Memory B cell (primary cell): ENCODE measurements at places on chromosomes 1 and 21.

DNA sequence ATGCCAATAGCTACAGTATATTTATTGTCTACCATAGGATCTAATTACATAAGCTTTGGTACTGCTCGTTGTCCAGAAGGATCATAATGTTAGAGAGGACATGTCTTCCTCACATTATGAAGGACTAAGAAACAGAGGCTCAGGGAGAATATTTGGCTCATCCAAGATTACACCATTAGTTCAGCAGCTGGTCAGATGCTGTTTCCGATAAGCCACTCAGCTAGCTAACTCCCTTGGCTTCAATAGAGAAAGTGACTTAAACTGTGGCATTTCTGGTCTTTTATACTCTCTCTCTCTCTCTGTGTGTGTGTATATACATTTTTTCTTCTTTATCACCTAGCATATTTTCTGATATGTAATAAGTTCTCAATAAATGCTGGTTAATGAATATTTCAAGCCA lies 70.4 kb downstream of the DDR2 start:
- no peak for DNase-seq

DNA sequence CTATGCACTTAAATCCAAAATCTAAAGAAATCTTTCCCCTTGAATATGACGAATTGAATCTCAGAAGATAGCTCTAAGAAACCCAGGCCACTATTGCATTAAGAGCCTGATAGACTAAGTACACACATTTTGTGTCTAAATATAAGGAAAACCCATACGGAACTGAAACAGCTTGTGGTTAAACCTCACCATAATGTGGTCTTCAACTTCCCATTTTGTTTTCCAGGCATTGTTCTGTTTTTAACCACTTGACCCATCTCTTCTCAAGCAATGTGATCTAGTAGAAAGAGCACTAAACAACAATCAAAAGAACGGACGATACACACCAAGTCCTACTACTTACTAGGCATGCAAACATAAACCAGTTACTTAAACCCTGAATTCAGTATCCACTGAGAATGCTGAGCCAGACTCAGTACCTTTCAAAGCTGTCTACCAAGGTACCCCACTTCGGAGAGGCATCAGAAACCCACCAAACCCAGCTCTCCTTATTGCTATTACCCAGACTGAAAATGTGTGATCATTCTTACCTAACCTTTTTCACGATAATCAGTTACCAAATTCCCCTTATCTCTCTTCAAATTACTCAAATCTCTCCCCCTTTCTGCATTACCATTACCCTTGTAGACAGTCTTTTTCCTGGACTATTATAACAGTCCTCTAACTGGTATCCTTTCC lies 12.8 kb downstream of the OTUD7B start:
- peak; percentile 18 for DNase-seq

DNA sequence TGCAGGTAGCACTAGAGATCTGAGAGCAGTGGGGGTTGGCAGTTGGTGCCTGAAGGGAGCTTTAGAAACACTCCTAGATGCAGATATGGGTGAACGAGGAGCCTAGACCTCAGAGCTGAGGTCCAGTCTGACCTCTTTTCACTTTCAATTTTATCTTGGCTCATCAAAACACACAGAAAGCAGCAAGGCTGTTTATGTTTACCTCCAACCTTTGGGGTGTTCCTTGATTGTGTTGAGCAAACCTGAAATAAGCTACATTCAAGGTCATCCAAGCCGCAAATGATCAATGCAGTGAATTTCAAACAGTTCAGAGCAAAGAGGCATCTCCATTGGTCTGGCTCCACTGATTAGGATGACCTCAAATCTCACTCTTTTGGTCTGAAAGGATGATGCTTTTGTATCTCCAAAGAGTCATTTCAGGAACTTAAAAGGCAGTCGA lies 1.3 kb downstream of the LY9 start:
- DNase-seq, result peak; percentile 22

DNA sequence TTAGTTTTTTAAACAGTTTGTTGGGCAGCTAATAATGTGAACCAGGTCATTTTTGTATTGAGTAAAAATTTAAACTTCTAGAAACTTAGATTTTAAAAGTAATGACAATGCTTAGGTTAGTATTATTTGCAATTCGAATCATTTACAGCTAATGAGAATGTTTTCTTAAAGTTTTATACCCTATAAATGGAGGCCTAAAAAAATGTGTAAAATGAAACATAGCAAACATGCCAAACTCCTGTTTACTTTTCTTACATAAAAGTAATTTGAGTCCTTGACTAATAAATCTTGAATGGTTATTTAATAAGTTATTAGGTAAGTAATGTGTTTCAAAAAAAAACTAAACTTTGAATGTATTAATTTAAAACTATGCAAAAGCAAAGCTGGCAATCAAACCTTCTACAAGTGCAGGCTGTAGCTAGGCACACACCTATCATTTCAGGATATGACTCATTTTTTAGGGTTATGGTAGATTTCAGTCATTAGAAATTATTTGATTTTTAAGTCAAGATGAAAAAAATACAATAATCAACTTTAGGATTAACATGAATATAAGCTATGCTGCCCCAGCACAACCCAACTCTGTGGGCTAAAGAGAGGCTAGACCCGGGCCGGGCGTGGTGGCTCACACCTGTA lies 41.5 kb downstream of the CLSTN1 start:
- no peak for DNase-seq

GRCh38 chr1:99465176-99465900 lies 180.6 kb upstream of the PALMD start:
- DNase-seq, result no peak

- peak; percentile 25 for DNase-seq
These were observed 7.6 kb downstream of the TTF2 start for GRCh38 chr1:117067533-117068370.

DNA sequence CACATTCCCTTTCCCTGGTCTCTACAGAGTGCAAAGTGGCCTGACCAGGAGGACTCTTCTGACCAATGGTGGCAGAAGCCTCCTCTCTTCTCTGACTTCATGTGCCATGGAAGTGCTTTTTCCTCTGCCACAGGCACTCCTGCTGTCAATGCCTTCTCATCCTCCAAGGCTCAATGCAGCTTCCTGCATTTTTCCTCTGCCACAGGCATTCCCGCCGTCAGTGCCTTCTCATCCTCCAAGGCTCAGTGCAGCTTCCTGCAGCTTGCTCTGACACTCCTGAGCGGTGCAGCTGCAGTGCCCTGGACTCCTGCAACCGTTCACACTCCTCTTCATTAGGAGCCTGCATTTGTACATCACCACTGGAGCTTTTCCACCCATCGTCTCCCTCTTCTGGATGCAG lies 4.7 kb upstream of the ADARB1 start:
- DNase-seq, result no peak

DNA sequence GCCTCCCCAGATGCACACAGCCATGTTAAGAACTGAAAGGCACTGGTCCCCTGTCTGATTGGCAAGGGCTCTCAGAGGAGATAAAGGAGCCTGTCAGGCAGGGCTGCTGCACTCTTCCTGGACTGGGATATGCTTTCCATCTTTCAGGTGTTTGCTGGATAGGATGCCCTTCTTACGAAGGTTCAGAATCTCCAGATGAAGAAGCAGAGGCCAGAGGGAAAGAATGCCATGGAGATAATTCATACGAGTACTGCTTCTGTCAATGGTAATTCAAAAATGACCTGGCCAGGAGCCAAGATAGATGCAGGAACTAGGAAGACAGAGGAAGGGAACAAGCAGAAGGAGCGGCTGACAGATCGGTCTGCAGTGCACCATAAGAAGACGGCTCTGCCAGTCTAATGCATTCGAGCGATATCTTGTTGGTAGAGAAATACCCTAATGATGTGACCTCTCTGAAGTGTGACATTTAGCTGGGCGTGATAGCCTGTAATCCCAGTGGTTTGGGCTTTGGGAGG lies 16.6 kb upstream of the ATP2B4 start:
- DNase-seq, result no peak

DNA sequence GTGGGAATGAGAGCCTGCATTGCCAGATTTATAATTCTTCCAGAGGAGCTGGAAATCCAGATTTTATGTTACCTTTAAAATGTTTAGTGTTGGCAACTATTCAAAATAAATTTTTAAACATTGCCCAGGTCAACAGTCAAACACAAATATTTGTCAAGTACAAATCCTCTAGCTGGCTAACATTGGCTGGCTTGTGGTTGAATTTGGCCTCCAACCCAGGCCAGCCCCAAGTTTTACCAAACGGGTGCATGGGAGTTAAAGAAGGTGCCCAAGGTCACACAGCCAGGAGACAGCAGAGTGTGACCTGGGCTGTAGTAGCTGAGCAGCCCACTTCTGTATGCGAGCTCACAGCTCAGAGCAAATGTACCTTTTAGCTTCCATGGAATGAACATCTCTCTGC lies 240.6 kb downstream of the DSCAM start:
- DNase-seq, result no peak

- peak; percentile 68 for DNase-seq
These were observed 32.3 kb downstream of the KIAA2013 start for GRCh38 chr1:11893907-11894251.

- no peak for DNase-seq
These were observed 130.3 kb upstream of the TMEM51 start for GRCh38 chr1:15023205-15023604.

DNA sequence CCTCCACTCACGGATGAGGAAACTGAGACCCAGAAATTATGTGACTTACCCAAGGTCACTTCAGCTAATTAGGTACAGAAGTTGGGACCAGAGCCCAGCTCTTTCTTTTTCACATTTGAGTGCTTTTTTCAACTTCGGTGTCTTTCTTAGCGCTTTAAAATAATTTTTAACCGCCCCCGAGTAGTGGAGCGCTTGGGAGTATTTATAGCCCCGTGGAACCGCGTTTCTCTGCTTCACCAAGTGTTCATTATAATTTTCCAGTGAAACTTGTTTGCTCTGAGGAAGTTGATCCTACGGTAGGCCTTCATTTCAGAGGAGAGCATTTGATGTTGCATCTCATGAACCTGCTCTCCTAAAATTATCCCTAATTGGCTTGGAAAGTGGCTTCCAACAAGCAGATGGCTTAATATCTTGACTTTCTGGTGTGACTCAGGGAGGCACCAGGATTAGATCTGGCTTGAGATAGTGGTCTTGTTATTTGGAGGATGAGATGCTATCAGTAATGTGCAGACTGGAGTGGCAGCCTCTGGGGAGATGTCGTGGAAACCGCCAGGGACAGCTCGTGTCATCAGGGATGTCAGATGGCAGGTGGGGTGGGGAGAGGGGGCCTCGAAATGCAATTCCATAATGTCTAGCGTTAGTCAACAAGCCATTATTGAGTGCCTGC lies 321.3 kb downstream of the CAMTA1 start:
- no peak for DNase-seq

DNA sequence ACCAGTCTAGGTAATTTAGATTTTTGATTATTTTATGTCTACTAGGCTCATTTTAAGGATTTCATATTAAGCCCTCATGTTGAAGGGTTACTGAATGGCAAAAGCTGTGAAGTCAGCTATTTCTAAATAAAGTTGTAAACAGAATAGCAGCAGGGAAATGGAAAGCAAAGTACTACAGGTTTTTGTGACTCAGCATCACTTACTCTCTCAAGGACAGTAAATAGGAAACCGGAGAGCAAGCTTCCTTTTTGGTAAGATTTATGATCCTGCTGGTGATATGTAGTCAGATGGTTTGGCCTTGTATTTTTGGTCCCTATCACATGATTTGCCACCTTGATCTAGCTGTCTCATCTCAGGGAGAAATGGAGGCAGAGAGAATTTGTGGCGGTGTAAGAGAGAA lies 226.0 kb downstream of the RPS6KC1 start:
- DNase-seq, result no peak

DNA sequence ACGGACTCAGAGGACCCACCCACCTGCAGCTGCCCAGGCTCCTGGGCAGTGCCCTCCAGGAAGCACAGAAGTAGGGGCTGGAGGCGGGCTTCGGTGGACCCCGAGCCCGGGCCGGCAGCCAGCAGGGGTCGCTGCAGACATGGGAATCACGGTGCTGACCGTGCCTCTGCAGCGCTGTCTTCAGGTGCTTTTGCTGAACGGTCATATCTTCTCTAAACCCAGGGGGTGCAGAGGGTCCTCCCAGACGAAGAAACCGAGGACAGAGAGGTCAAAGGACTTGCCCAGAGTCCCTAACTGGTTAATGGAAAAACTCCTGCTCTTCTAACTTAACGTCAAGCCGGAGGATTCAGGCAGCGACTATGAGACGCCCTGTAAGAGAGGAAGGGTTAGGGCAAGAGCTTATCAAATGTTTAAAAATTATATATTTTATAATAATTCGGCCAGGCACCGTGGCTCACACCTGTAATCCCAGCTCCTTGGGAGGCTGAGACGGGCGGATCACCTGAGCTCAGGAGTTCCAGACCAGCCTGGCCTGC lies 21.5 kb upstream of the LEFTY2 start:
- DNase-seq, result peak; percentile 69

GRCh38 chr1:234899041-234899729 lies 229.5 kb downstream of the TOMM20 start:
- DNase-seq, result no peak

- no peak for DNase-seq
These were observed 66.2 kb downstream of the COQ8A start for GRCh38 chr1:227006226-227006796.

DNA sequence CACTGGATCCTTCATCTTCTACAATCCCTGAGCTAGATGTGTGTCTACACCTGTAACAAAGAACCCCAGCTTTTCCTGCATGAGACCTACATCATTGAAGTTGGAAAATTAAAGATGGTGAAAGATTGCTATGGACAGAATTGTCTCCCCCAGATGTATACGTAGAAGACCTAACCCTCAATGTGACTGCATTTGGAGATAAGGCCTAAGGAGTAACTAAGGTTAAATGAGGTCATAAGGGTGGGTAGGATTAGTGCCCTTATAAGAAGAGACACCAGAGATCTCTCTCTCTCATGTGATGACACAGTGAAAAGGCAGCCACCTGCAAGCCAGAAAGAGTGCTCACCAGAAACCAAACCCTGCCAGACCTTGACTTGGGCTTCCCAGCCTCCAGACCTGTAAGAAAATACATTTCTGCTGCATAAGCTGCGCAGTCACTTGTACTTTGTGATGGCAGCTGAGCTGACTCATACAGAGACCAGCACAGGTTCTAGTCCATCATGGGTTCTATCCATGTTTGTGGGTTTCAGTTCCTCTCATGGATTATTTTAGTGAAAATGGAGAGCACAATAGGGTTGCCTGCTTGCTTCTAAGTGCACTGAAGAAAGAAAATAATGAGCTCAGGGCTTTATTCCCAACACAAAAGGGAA lies 180.8 kb downstream of the TPR start:
- no peak for DNase-seq

GRCh38 chr1:210476730-210477129 lies 148.0 kb downstream of the HHAT start:
- no peak for DNase-seq

DNA sequence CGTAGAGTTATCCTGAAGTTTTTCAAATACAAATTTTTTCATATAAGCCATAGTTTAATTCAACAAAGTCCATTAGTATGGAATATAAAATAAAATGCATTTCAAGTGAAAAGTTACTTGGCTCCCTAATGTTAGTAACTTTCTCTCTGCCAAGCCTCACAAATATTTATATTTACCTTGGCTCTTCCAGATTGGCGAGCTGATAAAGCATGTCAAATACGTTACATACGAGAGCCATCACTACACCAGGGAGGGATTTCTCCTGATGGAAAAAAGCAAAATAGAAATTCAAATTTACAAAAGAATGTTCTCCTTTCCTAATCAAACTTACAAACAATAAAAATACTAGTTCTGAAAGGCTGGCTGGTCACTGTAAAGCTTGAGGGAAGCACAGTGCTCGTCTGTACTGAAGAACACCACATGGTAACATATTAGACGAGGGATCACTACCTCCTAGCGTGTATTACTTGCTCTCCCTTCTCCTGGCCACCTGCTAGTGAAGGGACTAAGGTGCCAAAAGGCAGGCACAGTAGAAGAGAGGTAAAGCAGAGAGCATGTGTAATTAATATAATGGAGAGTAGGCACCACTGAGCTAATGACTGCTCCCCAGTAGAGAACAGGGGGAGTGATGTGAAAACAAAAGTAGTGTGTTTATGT lies 80.9 kb downstream of the USP24 start:
- no peak for DNase-seq
